ENCODE measurements at places on chromosomes 4 and X.

DNA sequence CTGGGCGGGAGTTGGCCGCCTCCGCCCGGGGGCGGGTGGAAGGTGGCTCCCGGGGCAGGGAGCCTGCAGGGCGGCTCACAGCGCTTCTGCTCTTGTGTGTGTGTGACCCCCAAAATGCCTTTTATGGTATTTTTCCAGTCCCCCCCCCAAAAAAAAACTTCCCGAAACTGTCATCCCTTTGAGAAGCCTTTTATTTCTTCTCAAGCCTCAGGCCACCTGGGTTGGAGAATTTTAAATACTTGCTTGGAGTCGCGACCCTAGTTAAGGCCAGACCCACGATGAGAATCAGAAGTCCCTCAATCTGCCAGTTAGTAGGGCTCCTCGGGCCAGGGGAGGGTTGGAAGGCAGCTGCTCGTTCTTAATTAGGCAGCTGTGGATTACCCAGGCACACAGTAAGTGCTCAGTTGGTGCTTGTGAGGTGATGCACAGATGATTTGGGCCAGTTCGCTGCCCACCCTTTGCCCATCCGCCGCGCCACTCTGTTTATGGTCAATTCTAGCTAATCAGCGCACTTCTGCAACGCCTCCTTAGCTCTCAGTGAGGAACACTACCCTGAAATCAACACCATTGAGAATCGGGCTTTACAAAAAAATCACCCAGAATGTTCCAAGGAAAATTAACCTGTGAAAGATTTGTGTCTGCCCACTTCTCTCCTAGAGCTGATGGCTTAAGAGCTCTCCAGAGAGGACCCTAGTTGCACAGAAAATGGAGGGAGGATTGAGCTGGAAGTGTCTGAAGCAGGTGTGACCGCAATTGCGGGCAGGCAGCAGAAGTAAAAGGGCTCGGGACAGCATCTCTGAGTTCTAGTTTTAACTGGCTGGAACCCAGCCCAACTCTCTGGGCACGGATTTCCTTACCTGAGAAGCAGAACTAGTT, 648 bp upstream of the SCD5 start:
- DNase-seq: peak; percentile 0

DNA sequence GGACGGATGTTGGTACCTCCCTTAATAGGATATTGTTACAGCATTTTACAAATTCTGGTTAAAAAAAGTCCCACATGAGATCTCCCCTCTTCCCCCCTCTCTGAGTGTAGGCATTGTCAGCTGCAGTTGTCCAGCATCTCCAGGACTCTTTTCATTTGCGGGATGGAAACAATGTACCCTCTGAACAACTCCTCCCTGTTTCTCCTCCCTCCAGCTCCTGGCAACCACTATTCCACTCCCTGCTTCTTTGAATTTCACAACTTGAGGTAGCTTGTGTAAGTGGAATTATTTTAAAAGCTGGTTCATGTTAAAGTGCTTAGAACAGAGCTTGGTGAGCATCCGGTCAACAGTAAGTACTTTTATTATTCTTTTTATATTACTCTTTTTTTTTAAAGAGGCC, 69.8 kb downstream of the TBL1X start:
- peak; percentile 40 for DNase-seq

GRCh38 chrX:150926791-150927190, 28.3 kb upstream of the CD99L2 start:
- no peak for DNase-seq

- peak; percentile 0 for DNase-seq
Measured at GRCh38 chrX:130623518-130623917, 221.7 kb downstream of the RBMX2 start.

- DNase-seq: no peak
Measured at GRCh38 chrX:22203186-22203585, 69.5 kb upstream of the CBLL2 start.

DNA sequence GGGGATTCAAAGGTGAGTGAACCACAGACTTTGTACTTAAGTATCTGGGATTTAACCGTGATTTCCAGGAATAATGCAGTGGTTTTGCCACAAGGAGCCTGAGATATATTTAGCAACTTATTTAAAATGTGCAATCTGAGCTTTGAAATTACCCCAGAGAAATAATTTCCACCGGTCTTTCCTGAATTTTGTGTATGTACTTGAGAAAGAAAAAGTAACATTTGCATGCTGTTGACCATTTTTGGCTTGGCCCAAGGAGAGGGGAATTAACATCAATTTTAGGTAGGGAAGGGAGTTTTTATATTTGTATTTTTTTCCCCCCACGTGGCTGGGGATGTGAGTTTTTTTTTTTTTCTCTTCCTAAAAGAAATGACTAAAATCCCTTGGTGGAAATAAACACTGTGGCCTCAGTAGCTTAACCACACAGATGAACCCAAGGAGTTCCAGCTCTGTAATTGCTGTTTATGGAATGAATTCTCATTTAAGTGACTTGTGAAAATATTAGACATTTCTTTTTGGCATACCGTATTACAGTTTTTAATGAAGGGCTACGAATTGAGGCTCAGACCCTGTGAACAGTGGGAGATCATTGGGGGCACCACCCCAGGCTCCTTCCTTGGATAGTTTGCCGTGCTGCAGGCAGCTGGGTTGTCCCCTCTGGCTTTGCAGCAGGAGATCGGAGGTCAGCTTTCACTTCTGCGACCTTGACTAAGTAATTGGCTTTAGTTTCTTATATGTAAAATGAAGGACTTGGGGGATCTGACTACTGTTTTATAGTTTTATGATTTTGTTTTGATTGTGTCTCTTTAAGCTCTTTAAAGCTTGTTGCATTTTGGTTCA, 116.1 kb downstream of the ARHGAP10 start:
- no peak for DNase-seq

GRCh38 chr4:26201120-26201519, 119.7 kb upstream of the RBPJ start:
- no peak for DNase-seq

- no peak for DNase-seq
Measured at GRCh38 chrX:11293113-11293512, at the start of gene AMELX. Gene AMELX, plus strand, starts transcription at chrX:11293413. Its CDS starts 1,376 bp downstream, at chrX:11294789.

GRCh38 chrX:39817754-39818470, 279.8 kb downstream of the BCOR start:
- no peak for DNase-seq
